Stimulated activated CD8-positive, alpha-beta memory T cell treated with anti-CD3 and anti-CD28 coated beads, Interleukin-15, amount 100 ng/mL, for 48 hours (primary cell): ENCODE measurements at places on chromosomes 3 and 15.

DNA sequence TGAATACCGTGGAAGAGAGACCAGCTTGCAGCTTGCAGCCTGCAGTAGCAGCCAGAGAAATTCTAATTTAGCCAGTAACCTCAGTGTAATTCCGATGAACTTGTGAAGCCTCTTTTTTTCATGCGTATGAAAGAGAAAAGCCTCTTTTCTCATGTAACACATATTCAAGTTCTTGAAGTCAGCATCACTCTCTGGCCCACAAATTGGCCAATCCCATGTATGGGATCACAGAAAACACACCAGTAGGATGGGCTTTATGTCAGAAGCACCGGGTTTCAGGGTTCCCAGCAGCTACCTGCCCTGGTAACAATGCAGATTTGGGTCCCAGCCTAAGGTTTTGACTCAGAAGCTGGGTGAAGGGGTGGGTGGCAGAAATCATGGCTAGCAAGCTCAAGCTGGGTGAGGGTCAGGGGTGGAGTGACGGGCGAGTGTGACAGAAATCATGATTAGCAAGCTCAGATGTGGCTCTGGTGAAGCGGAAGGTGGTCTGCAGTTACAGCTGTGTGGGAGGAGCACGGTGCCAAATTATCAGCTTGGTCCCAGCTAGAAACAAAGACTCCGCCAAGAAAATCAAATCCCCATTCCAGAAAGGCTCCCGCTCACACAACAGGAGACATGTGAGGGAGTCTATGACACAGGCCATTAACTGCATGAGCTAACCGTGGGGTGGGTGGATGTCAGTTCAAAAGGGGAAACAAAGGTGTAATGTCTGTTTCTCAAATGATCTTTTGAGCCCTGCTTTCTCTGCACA lies 86.6 kb downstream of the SNRK start:
- no peak for DNase-seq

DNA sequence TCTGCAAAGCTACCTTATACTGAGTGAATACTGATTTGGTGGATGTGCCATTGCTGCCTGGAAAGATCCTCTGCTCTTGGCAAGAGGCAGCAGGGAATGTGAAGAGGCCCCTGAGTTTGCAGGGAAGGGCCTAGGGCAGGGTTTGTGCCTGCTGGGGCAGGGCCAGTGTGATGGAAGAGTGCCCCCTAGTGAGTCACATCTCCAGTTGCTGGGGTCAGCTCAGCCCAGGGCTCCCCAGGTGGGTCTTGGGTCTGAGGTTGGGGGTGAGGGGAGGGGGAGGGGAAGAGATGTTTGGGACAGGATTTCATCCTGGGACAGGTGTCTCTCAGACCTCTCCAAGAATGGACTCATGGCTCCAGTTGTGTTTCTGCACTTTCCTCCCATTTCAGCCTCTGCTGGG lies 4.1 kb upstream of the AMOTL2 start:
- no peak for DNase-seq

- peak; percentile 3 for DNase-seq
Measured at GRCh38 chr3:51353691-51354090, 31.4 kb upstream of the MANF start.

GRCh38 chr3:22156868-22157267 lies 405.9 kb upstream of the ZNF385D start:
- no peak for DNase-seq

DNA sequence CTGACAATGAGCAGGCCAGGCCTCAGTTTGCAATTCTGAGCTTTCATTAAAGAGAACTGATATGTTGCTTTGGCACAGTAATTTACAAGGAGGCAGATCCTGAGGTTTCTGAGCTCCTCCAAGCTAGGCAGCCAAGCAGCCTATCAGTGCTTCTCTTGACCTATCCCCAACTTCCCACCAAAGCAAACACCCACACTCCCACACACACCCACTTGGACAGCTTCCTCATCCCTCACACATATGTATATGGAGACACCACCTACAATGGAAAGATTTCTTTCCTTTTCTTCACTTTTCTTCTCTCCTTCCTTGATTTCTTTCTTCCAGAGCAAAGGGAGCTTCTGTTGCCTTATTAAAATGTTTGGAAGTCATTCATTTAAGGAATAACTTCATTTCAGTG lies 217.0 kb downstream of the NLGN1 start:
- DNase-seq, result no peak

DNA sequence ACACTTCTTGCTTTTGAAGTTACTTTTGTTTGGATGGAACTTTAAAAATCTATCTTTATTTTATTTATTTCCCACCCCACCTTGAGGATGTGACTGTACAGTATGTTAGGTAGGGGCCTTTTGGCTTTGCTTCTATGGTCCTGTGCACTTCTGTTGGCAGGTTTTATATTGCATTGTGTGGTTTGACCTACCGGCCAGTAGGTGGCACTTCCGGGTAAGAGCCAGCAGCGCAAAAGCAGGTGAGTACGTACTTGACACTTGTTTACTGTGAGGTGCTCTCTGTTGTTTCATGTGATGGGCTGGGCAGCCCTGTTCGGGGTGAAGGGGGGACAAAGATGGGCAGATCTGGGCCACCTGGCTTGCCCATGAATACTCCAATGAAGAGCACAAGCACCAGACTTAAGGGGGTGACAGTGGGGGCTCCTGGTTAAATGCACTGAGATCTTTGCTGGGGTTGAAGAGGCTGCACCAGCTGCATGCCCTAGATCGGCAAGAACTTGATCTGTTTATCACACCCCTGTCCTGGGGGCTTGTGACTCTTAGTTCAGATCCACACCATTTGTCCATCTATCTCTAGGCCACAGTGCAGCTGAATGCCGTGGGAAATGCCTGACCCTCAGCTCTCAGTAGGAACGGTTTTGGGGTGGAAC lies 131.6 kb downstream of the NLGN1 start:
- no peak for DNase-seq
